NK-92 treated with Interleukin-12 subunit alpha and Interleukin-12 subunit beta, amount 100 ng/mL, for 24 hours (cell line): ENCODE measurements at places on chromosomes 6 and 20.

- DNase-seq = no peak
These were observed 365.8 kb upstream of the HSF2 start for GRCh38 chr6:122033564-122034181.

- no peak for DNase-seq
These were observed 24.5 kb downstream of the ARFGEF2 start for GRCh38 chr20:48945840-48946514.

DNA sequence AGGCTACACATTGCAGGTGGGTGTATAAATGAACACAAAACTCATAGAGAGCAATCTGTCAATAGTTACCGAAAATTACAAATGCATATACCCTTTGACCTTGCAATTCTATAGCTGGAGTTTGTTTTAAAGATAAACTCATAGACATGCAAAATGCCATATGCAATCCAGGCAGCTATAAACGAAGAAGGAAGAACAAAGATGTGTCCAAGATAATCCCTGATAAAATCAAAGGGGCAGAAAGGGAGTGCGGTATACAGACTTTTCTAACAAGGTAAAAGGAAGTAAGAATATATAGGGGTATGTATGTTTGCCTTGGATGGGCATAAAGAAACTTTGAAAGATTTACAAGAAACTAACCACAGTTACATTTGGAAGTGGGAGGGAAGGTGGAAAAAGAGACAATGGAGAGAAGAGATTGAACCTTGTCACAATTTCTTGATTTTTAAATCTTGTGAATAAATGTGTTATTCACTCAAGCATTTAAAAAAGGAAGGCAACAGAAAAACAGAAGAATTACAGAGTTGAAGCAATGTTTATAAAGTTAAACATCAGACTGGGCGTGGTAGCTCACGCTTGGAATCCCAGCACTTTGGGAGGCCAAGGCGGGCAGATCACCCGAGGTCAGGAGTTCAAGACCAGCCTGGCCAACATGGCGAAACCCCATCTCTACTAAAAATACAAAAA is 29.9 kb downstream of the FAM8A1 start:
- no peak for DNase-seq

DNA sequence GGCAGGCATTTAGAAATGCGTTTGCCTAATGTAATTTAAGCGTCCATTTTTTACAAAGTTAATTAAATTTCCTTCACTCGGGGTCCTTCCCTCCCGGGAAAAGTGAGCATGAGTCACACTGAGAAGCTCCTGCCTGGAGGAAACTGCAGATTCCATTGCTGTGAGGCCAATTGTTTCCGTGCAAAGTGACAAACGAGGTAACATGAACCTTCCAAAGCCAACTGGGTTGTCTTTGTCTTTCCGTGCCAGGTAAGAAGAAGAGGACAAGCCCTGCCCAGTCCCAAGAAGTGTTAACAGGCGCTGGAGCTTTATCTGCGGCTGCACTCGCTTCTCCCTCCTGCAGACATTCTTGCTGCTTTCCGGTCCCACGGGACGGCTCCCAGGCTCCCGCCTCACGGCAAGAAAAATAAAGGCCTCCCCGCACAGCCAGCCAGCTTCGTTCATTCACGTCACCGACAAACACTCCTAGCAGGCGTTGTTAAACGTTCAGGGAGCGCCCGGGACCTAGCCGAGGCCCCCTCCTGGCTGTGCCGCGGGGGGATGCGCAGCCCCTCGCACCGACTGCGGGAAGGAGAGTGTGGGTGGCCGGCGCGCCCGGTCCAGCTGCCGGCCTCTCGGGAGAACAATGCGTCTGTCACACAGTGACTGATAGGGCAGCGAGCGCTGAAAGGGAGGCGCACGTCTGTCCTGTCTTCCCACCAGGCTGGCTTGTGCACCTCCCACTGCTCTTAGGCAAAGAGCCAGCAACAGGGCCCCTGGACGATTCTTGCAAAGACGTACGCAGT is 61.5 kb upstream of the HDDC2 start:
- DNase-seq = no peak

DNA sequence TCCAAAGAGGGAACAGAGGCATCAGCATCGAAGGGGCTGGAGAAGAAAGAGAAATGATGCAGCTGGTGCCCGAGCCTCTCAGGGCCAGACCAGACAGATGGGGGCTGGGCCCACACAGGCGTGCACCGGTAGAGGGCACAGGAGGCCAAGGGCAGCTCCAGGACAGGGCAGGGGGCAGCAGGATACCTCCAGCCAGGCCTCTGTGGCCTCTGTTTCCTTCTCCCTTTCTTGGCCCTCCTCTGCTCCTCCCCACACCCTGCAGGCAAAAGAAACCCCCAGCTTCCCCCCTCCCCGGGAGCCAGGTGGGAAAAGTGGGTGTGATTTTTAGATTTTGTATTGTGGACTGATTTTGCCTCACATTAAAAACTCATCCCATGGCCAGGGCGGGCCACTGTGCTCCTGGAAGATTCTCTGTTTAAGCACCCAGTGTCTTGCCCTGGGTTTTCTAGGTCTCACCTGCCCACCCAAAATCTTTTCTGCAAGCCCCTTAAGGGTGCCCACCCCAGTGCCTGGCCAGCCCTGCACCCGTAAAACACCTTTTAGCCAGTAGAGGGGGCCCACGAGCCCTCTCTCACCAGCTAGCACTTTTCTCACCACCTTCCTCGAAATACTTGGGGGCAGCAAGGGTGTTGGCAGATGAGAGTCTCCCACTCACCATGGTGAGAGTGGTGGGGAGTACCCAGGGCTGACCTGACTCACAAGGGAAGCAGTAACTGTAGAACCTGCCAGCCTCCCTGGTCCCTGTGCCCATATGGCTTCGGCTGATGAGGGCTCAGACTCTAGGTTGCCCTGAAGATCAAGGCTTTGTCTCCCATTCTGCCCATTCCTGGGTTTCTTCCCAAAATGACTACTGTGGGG is 35.7 kb upstream of the ID1 start:
- no peak for DNase-seq

DNA sequence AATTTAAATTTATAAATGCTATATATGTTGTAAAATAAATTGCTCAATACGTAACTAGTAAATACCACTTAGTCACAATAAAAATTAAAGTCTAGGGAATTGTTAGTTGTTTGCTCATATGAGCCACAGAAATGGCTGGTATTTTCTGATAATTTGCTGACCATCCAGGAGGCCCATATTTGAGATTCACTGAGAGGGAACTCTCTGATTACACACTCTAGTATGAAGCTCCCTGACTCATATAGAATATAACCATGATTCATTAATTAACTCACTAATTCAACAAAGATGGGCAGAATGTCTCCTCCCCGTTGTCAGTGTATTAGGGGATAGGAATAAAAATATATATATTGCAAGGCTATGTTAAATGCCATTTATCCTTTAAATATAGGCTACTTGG is 46.6 kb upstream of the TMEM30A start:
- DNase-seq = no peak

GRCh38 chr6:161195386-161195785 is 78.5 kb downstream of the AGPAT4 start:
- DNase-seq = no peak

- no peak for DNase-seq
These were observed 155.7 kb upstream of the JARID2 start for GRCh38 chr6:15090145-15090579.

DNA sequence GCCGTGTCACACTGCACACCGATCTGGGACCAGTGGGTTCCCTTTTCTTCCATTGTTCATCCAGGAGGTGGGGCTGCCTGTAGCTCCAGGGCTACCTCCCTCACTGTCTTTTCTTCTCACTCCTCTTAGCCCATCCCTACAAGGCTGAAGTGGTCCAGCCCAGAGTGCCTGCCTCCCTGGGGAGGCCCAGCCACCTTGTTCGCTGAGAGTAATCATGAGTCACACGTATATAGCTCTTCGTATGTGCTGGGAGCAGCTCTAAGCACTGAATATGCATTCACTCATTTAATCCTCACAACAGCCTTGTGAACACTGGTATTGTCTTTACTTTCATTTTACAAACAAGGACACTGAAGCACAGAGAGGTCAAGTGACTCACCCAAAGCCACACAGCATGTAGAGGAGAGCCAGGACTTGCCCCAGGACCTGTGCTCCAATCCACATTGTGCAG is 14.7 kb upstream of the CCDC167 start:
- DNase-seq = no peak
